ENCODE measurements at places on chromosomes 1 and 21. TPM values are rescaled to one million over a fixed set of nuclear protein-coding genes. Genes with fewer than 3 reads are reported as not detected.

GRCh38 chr1:12345350-12346217 is 115.8 kb downstream of the VPS13D start:
- no peak for DNase-seq

DNA sequence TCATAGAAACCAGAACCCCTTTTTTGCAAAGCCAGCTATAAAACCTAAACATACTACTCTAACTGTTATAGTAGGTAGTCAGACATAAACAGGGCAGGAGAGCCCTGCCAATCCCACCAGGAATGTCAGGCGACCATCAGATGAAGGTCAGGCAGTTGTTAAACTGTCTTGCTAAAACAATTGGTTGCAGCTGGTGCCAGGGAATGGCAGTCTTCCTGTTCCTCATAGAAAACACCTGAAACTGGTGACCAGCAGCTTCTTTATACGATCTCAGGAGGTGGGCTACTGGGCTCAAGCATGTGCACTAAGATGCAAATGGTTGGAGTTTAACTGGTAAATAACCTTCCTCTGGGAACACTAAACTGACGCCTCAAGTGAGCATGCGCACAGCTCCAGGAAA is 224.1 kb downstream of the COL11A1 start:
- DNase-seq = no peak

DNA sequence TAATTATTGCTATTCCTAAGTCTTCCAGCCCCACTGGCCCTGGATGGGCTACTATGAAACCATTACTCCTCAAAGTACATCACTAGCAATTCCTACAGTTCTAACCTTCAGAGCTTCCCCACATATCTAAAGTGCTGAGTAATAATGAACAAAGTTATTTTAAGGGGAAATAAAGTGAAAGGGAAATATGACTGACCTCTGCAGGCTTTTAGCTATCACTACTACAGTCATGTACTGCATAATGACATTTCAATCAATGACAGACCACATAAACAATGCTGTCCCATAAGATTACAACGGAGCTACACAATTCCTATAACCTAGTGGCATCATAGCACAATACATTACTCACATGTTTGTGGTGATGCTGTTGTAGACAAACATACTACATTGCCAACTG is 32.5 kb upstream of the ASPM start:
- no peak for DNase-seq

DNA sequence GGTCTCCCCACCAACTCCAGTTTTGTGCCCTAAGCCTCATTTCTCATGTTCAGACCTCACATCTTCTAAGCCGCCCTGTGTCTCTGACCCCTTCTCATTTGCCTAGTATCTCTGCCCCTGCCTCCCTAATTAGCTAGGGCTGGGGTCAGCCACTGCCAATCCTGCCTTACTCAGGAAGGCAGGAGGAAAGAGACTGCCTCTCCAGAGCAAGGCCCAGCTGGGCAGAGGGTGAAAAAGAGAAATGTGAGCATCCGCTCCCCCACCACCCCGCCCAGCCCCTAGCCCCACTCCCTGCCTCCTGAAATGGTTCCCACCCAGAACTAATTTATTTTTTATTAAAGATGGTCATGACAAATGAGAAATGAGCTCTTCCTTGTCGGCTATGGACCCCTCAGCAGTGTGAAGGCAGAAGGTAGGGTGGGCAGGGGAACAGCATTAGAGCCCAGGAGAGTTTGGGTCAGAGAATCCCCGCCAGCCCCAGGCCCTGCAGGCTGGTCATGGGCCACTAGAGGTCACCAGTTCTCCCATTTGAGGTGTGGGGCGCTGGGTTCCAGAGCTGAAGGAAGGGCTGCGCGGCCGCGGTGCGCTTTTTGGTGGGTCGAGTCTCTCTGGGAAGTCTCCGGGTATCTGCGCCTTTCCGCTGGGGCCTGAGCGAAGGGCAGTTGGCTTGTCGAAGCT is 11.5 kb downstream of the ADAMTSL4 start:
- DNase-seq = peak; percentile 92

Gene LCE6A
- not detected for total RNA-seq

All from HT-29 (cell line).